Cardiac fibroblast (primary cell): ENCODE measurements at places on chromosomes 12 and 14.

DNA sequence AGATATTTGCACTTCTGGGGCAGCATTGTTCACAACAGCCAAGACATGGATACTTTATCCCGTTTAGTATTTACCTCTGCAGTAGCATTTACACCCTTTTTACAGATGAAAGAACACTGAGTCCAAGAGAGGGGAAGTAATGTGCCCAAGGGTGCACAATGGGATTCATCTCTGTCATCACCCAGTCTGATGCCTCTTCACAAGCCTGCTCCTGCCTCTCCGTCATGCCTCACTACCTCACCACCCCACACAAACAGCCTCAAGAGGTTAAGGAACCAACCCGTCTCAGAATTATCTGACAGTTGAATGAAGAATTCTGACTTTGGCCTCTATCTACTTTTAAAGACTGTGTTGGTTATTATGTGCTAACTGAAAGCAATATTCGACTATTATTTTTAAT, 368.4 kb downstream of the ATP23 start:
- peak; percentile 19 for DNase-seq

DNA sequence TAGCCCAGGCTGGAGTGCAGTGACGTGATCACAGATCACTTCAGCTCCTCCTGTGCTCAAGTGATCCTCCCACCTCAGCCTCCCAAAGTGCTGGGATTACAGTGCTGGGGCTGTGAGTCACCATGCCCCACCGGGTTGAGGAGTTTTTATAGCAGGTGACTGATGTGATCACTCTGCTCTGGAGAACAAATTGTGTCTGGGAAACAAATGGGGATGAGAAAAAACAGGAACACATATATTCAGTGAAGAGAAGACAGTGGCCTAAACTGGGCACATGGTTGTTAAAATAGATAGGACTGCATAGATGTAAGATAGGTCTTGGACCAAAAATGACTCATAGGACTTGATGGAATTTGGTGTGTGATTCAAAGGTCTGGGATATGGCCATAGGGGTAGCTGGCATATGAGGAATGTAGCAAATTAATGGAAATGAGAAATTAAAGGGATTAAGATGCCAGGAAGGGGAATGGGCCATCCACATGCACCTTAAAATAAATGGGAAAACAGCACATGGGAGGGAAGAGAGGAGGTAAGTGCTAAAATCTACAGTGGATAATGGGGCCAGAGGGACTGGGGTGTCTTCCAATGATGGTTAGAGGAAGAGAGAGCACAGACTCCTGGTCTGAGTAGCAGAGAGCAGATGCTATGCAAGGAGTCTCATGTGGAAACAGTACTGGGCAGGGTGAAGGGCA, 11.2 kb downstream of the BCAT1 start:
- peak; percentile 44 for DNase-seq

GRCh38 chr14:21702316-21702715, 28.7 kb upstream of the OR4E1 start:
- DNase-seq: no peak

- no peak for DNase-seq
These were observed 86.6 kb downstream of the ATXN7L3B start for GRCh38 chr12:74624201-74624600.

- no peak for DNase-seq
These were observed 19.2 kb upstream of the DYNC1H1 start for GRCh38 chr14:101945171-101945570.

GRCh38 chr12:96403870-96404269, 3.6 kb upstream of the CDK17 start:
- no peak for DNase-seq

DNA sequence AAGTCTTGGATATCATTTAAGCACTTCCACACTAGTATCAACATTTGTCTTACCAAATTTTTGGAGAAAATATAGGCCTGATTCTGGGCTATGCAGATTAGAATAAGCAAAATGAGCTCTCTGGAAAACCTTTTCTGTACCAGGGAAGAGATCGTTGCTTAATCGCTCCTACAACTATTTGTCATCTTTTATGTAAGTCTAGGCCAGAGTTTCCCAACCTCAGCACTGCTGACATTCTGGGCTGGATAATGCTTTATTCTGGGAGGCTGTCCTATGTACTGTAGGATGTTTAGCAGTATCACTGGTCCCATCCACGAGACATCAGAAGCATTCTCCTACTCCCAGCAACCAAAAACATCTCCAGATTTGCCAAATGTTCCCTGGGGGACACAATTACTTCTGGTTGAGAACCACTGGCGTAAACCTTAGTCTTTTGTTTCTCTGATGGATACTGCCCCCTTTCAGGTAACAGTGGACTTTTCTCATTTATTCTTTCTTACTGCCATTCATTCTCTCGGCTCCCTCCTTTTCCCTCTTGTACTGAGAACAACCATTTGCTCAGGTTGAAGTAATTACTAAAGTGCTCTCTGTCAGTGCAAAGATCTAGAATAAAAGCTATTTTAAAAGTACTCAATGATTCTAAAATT, 316.9 kb upstream of the E2F7 start:
- peak; percentile 21 for DNase-seq

DNA sequence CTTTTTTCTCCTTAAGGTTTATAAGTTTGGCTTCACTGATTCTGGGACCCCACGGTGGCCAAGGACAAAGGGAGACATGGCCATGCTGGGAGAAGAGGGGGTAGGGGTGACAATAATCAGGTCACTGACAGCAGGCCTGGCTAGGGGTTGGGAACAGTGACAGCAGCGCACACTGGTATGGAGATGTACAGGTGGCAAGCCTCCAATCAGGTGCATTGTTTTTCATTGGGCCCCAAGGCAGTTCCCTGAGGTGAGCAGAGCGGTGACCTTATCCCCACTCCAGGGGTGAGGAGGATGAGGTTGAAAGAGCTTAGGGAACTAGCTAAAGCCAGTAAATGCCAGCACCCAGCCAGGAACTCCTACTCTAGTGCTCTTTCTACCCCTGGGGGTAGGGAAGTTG, 1.4 kb downstream of the SYNDIG1L start:
- DNase-seq: no peak

- peak; percentile 49 for DNase-seq
These were observed 28.1 kb upstream of the ADGRD1 start for GRCh38 chr12:130925666-130926015.

DNA sequence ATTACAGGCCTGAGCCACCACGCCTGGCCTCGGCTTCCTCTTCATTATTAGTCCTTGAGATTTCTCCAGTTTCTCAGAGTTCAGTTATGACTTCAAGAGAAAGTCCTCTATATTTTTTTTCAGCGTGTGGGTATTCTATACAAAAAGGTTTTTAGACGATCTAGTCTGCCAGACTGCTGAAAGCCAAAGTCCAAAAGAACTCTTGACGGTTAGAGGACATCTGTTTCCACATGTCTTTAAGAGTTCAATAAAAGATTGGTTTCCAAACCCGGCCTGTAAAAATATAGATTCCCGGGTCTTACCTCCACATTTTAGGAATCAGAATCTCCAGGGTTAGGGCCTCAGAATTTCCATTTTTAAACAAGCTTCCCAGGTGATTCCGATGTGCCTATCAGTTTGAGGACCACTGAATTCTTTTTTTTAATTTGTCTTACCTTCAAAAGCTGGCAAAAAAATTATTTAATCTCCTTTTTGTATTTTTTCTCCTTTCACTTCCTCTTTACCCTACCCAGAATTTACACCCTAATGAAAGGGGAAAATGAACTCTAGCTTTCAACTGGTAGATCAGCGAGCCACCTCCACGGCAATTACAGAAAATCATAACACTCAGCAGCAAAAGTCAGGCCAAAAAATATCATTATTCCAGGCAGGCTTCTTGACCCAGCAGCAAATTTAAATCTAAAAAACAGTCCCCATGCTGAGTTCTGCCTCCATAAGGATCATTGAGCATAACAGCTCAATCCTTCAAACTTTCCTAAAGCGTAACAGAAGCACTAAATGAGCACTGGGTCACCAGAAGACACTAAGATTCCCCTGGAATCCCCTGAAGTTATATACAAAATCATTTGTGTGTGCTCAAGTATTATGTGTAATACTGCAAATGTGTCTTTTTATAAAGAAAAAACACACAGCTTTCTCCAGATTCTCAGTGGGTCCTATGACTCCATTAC, 8.7 kb downstream of the NT5DC3 start:
- no peak for DNase-seq

DNA sequence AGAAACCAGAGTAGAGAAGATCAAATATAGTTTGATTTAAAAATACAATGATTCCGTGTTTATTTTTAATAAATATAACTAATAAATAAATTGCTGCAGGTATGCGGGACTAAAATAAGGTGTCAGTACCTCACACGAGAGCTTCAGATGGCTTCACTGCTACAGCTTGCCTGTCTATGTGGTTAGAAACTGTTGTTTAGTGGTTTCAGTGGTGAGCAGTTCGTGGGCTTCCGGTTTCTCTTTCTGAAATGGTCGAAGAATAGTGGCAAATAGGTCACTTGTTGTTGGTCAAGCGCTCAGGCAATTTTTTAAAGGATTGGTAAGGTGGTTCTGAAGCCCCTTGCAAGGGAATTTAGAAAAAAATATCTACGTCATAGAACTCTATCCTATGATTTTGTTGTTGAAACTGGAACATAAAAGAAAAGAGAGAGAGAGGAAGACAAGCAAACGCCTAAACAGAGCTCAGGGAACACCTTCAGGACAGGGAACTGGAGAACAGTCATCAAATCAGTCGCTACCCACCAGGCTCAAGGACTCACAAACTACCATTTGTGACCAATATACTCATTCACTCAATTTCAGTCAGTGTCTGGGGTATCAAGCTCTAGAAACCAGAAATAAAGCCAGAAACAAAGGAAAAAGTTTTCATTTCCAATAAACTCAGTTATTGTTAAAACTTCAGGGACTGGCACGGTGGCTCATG, 31.3 kb downstream of the GABARAPL1 start:
- no peak for DNase-seq

DNA sequence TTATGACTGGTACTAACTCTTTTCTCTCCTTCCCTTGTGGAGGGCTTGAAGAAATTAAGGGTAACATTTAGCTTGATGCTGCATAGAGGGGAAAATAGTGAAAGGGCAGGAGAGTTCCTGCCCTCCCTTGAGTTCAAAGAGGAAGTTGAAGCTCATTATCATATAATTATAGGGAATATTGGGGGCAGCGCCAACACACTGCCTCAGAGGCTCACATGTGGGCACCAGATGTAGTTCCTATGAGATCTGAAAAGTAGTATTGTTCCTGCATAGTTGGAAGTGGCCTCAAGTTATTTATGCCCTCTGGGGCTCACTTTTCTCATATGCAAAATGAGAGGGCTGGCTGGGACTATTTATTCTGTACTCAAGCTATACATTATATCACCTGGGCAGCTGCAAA, 33.0 kb upstream of the FGF23 start:
- no peak for DNase-seq

- no peak for DNase-seq
These were observed 91.9 kb upstream of the OVCH1 start for GRCh38 chr12:29589286-29589820.

DNA sequence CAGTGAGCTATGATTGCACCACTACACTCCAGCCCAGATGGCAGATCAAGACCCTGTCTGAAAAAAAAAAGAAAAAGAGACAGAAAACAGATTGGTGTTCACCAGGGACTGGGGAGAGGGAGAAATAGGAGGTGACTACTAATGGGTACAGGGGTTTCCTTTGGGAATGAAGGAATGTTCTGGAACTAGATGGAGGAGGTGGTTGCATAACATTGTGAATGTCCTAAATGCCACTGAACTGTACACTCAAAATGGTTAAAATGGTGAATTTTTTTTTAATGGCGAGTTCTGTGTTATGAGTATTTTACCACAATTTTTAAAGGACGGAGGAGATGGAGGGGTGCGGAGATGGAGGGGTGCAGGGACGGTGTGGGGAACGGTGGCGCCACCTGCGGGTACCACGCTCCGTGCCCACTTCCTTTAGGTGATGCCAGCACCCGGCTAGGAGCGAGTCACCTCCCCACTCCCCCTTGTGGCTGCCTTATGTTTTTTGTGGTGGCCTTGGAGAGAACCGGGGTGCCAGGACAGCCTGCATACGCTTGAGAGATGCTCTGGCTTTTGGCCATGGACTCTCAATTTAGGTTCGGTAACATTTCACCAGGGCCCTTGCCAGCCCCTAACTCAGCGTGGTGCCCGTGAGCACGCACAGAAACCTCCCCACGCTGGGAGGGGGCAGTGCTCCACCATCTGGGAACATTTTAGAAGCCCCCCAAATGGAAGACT, 16.1 kb downstream of the UBC start:
- no peak for DNase-seq

DNA sequence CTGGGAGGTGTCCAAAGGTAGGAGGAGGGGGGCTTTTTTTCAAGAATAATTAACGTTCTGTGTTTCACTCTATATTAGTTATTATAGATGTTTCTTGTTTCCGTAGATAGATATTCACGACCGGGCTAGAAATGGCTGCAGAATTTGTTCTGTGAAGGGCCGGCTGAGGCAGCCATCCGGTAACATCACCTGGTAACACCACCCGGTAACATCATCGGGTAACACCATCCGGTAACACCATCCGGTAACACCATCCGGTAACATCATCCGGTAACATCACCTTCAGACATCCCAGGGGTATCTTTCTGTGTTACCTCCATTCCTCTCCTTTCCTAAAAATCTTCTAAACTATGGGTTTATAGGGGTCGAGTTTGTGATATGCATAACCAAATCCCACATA, 1336.7 kb upstream of the TMEM132C start:
- no peak for DNase-seq

- peak; percentile 86 for DNase-seq
These were observed 14.8 kb downstream of the KMT5A start for GRCh38 chr12:123398550-123399254.

- DNase-seq: peak; percentile 98
These were observed 43.1 kb downstream of the AKAP6 start for GRCh38 chr14:32372154-32372553.

DNA sequence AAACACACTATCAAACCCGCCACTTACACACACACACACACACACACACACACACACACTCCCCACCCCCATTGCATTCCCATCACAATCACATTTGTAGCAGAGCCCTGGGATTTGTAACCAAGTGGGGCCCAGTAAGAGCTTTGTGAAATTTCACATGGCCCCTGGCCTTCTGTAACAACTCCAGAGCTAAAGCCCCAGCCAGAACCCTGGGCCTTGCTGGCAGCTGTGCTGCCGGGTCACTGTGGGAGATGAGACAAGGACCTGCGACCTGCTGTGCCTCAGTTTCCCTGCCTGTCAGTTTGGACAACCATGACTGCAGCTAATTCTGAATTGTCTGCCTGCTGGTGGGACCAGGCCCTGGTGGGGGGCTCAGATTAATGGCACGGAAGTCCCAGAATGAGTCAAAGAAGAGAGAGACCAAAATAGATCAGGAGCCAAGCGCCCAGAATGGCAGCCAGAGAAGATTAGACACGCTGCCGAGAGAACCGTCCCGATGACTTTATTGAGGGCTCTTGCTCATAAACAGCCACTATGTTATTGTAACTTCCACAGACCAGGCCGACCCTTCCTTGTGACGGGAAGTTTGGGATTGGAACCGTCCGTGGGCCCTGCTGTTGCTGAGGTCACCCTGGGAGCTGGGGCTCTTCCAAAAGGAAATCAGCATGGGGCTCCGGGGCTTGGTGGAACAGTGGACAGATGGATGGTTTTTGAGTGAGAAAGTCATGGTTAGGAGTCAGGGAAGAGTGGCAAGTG, 123.1 kb downstream of the ZFP36L1 start:
- no peak for DNase-seq
